ENCODE measurements at places on chromosomes 16 and 17.

GRCh38 chr17:69451416-69452394 lies 37.2 kb downstream of the MAP2K6 start:
- no peaks in the 10 kb centered on the region for H3K36me3 ChIP-seq
- H3K4me3 ChIP-seq = no peak overlapping the region
- H3K27ac ChIP-seq = no peak overlapping the region
- H3K27me3 ChIP-seq = no peaks in the 10 kb centered on the region
- H3K4me1 ChIP-seq = no peaks in the 10 kb centered on the region
- no peak for DNase-seq

- peaks cover 4% of the 10 kb centered on the region for H3K36me3 ChIP-seq
- no peak overlapping the region for H3K4me3 ChIP-seq
- peaks cover 13% of the 10 kb centered on the region for H3K4me1 ChIP-seq
- H3K27me3 ChIP-seq = no peaks in the 10 kb centered on the region
These were observed 3.7 kb downstream of the ACSF3 start for GRCh38 chr16:89097392-89097772.

DNA sequence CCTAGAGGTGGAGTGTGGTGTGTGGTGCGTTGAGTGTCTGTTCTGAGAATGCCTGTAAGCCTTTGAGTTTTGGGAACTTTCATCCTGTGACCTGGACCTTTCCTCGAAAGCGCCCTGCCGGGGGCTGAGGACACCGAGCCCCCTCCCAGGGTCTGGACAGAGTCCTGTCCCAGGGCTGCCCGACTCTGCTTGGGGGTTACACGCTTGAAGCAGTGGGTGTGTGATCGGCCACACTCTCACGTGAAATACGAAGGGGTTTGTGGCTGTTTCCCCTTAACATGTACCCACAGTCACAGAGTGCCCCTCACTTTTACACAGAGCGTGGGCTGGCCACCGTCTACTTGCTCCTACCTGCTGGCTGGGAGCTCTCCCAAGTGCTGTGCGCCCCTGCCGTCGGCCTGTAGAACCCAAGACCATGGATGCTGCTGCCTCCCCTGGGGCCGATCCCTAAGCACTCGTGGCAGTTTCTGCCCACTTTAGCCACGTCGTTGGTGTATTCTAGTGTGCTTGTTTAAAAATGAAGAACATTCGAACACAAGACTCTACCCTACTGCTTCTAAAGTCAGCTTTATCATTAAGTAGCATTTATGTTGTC lies 6.8 kb downstream of the ZNF750 start:
- peaks cover 4% of the 10 kb centered on the region for H3K4me1 ChIP-seq
- DNase-seq = no peak
- no peak overlapping the region for H3K27ac ChIP-seq

GRCh38 chr17:46003907-46004748 lies 5.1 kb downstream of the STH start:
- no peaks in the 10 kb centered on the region for H3K27me3 ChIP-seq
- H3K36me3 ChIP-seq = no peaks in the 10 kb centered on the region
- no peak overlapping the region for H3K4me3 ChIP-seq
- peak; percentile 91 for DNase-seq

DNA sequence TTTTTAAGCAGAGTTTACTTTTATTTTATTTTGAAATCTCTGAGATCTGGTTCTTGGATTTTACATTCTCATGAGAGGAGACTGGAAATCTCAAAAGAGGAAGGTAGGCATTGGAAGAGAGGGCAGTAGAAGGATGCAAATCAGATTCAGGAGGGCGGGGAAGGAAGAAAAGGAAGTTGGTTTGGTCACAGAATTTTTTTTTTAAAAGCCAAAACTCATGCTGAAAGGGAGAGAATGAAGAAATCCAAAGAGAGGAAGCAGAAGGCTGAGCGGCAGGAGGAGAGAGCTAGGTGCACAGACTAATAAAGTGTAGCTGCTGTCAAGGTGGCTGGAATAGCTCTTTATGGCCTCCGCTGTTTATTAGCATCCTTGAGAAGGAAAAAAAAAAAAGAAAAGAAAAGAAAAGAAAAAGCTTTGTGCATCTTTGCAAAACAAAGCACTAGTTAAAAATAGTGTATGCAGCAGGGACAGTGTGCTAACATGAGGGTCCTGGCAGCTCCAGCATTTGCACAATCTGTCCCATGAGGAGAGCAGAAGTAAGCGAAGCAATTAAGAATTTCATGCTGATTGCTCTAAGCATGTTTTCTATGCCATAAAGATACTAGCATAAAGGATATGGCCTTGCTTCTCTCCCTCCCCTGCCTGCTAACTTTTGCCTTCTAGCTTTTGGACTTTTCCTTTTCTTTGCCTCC lies 194.2 kb downstream of the ZFHX3 start:
- DNase-seq = no peak
- H3K27ac ChIP-seq = no peak overlapping the region
- no peak overlapping the region for H3K4me3 ChIP-seq

DNA sequence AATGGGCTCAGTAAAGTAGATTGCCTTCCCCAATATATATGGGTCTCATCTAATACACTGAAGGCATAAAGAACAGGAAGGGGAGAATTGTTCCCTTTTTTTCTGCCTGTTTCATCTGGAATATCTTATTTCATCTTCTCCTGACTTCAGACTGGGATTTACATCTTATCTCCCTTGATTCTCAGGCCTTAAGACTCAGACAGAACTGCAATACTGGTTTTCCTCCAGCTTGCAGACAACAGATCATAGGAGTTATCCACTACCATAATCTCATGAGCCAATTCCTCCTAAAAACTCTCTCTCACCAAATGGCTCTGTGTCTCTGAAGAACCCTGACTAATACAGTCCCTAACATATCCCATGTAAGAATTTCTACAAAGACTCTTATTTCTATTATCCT lies 390.7 kb downstream of the CDH8 start:
- H3K4me1 ChIP-seq = no peaks in the 10 kb centered on the region
- no peaks in the 10 kb centered on the region for H3K36me3 ChIP-seq
- H3K4me3 ChIP-seq = no peak overlapping the region
- DNase-seq = no peak
- H3K27ac ChIP-seq = no peak overlapping the region
